B cell (primary cell): ENCODE measurements at places on chromosomes 1 and 21. TPM values are rescaled to one million over a fixed set of nuclear protein-coding genes. Genes with fewer than 3 reads are reported as not detected.

DNA sequence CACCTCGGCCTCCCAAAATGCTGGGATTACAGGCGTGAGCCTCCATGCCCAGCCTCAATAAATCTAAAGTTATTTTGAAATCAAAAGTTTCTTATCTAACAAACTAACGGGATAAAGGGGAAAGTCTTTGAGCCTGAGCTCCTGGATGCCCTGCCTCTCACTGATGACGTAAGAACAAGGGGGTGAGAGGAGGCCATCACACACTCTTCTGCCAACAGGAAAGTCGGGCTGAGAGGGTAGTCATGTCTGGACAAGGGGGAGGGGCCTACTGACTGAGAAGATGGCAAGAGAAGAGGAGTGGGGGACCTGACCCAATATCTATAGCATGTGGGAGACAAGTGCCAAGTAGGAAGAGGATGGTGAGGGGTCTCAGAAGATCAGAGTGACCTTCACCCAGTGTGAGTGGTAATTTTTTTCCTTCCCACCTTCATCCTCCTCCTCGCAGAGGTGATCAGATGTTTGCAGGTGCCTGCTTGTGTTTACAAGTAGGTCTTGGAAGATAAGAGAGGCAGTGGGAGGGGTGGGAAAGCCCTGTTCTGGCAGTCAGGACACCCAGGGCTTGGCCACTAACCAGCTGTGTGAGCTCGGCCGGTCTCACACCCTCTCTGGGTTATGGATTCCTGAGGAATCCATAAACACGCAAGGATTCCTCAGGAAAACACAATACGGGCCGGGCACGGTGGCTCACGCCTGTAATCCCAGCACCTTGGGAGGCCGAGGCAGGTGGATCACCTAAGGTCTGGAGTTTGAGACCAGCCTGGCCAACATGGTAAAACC, 9.6 kb downstream of the UQCRHL start:
- H3K36me3 ChIP-seq: no peaks in the 10 kb centered on the region
- H3K27me3 ChIP-seq: no peaks in the 10 kb centered on the region
- H3K4me3 ChIP-seq: no peak overlapping the region
- H3K4me1 ChIP-seq: no peaks in the 10 kb centered on the region
- no peak for DNase-seq

The PHGDH gene
- 3.9 and 6.1 TPM in 2 replicates for total RNA-seq

The C1QB gene
- not detected in 2 replicates for total RNA-seq

The SLC6A17 gene
- not detected in 2 replicates for total RNA-seq

The CHAF1B gene
- total RNA-seq: 1.9 and 2.2 TPM in 2 replicates
